ENCODE measurements at places on chromosomes 6 and 20.

DNA sequence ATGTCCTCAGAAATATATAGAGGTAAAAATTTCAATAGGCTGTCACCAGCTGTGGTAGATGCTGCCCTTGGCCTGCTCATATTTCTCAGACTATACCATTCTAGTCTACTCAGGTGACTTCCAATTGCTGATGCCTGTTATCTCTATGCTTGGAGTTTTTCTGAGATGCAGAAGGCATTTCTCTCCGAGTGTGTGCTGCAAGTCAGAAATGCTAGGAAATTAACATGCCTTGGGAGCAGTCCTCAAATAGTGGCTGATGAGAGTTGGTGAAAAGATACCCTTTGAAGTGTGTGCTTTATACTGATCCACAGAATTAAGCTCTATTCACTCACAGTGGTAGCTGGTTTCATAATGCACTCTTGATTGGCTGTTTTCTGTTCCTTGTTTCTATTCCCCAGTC is 43.2 kb upstream of the PKIB start:
- DNase-seq, result no peak

- DNase-seq, result no peak
Measured at GRCh38 chr20:24665741-24666191, 196.3 kb downstream of the SYNDIG1 start.

- no peak for DNase-seq
Measured at GRCh38 chr6:158705386-158706126, 55.7 kb downstream of the SYTL3 start.

DNA sequence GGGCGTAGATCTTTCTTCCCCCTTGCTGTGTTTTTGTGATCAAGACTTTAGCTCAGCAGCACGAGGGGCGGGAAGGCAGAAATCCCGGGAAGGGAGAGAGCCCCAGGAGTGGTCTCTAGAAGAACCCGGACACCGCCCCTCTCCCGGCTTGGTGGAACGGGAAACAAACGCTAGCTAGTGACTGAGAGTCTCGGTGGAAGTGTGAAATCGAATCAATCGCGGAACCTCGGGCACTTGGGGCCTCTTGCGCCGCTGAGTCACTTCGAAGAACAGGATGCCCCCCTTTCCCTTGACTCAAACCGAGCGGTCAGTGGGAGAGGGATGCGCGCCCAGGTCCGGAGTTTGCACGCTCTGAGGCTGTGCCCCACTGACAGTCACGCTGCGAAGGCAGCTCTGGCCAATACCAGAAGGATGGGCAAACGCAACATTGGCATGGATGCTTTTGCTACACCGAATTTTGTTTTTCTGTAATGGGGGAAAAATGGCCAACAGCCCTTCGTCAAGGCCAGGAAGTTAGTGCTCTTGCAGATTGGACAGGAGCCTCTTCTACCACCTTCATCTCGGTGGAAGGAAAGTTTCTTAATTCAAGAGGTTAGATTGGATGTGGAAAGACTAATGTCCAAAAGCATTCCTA is 1.6 kb upstream of the OLIG3 start:
- no peak for DNase-seq

DNA sequence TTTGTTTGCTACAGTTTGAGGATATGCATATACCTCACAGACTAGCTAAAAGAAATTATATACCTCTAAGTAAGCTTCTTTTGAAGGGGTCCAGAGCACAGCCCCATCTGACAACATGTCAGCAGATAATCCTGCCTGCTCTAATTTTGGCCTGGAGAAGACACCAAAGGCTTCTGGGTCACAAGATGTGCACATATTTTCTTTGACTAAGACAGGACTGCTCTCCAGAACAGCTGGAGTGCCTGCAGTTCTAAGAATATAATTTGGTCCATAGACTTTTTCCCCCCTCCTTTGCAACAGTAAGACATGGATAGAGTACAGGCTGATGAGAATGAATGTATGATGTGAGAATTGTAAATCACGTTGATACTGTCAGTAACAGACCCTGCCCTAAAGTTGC is 107.9 kb upstream of the KCNK16 start:
- DNase-seq, result no peak

DNA sequence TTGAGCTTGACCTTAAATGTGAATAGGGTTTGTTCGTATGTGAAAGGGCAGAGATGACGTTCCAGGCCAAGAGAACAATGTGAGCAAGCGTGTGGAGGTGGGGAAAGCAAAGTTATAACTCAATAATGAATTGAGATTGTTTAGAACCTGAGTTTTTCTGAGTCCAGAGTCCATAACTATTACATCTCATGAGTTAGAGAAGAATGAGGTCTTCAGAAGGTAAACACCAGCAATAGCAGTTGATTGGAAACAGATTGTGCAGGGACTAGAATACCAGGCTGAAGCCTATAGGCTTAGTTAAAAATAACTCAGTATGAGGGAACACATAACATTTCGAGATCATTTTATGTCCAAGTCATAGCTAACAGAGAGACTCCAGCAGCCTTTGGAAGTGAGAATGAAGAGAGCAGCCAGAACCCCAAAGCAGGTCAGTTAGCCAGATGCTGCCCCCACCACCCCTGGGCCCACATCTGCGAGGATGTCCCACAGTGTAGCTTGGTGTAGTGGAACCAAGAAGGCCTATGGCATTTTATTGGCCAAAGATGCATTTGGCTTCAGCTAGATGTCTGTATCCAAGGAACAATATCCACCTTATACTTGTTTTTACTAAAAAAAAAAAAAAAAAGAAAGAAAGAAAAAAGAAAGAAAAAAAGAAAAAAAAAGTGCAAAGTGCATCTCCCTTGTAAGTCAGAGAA is 121.7 kb downstream of the TNFRSF21 start:
- DNase-seq, result no peak

DNA sequence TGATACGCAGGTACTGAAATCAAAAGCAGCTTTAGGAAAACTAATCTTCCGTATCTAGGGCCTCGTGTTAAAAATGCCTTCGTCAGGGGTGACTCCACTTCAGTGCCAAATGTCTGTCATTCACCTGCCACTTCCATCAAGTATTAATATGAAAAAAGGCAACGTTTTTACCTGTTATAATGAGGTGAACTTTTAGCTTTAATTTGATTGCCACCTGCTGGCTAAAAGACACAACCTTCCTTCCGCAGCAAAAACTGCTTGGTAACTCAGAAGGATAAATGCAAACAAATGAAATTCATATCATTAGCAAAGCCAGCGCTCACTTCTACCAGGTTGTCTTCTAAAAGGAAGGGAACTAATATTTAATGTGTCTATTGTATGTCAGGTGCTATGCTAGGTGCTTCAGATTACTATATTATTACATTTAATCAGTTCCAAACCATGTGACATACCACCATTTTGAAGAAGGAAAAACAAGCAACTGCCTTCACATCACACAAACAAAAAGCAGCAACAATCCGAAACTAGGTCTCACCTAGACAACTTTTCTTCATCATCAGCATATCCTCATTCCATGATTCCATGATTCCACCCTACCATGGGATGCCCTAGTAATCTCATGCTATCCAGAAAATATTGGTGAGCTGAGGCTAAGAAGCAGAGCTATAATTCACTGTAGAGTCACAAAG is 20.6 kb upstream of the ARHGAP18 start:
- peak; percentile 36 for DNase-seq

DNA sequence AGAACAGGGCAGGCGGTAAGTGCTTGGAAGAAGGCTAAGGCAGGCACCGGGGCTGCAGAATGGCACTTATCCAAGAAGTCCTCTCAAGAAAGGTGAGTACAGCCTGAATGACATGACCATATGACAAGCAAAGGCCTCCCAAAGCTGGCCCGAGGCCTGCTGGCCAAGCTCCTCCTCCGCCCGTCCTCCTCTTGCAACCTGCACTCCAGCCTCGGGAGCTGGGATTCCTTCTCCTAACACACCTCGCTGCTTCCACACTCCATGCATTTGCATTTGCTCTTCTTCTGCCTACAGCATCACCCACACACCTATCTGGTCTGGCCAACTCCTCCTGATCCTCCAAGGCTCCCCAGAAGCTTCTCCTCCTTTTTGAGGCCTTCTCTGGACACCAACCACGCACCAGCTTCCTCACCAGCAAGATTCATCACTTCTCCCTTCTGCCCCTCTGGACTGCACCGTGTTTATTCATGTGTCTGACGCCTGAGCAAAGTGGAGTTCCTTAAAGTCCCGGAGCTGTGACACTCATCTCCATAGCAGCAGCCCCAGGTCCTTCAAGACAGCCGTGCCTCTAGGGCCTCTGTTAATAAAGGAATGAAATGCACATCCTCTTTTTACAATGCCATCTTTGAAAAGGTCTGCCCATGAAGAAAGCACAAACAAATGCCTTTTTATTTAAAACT is 32.3 kb downstream of the CNKSR3 start:
- no peak for DNase-seq

GRCh38 chr6:44356487-44356886 is 14.0 kb downstream of the SPATS1 start:
- no peak for DNase-seq

DNA sequence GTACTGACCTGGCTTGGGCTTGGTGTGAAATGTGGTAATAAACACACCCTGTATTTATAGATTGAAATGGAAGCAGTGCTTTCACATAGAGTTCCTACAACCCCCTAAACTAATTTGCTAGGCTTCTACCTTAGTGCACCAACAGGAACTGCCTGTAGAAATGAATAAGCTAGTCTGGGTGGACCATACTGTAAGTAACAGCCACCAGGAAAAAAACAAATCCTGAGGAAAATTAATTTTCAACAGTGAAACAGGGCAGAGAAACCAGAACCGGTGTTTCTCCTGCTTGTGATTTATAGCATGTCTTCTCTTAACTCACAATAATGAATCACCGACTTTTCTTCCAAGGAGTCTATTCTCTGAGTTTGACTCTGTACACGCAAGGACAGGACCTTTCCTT is 184.8 kb upstream of the HDAC2 start:
- no peak for DNase-seq

- DNase-seq, result no peak
Measured at GRCh38 chr20:36107881-36108280, 46.7 kb upstream of the EPB41L1 start.

DNA sequence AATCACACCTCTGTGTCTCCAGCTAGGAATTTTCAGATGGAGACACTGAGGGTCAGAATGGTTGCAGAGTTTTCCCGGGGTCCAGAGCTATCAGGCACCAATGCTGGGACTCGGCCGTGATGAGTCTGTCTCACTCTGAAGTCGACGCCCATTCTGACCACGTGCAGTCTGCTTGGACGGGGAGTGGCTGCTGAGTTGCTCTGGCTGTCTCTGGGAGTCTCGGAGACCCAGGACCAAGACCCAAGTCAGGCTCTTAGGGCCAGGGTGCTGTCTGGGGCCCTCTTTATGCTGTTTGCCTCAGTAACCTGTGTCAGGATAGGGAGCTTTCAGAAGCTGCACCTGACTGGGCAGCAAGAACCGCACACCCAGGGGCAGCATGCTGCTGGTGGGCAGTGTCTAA is 4.6 kb downstream of the IP6K3 start:
- no peak for DNase-seq

- DNase-seq, result peak; percentile 87
Measured at GRCh38 chr6:159929819-159930218, 39.0 kb downstream of the MAS1 start.

- no peak for DNase-seq
Measured at GRCh38 chr6:24768361-24768760, 6.4 kb upstream of the GMNN start.

- peak; percentile 89 for DNase-seq
Measured at GRCh38 chr6:4281341-4282293, 146.2 kb upstream of the ECI2 start.

DNA sequence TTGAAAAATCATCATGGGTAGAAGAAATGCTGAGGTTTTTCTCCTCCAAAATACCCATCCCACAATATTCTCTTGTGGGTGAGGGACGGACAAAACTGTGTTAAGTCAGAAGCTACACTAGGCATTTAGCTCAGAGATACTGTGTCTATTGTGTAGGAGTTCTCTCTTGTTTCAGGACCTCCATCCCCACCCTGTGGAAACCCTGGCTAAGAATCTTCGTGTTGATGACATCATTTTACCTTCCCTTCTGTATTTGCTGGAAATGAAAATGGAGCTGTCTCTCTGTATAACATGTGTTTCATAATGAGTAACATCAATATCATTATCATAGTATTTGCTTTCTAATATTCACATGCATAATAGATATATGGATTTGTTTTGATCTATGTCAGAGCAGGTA is 1193.0 kb upstream of the CITED2 start:
- no peak for DNase-seq

DNA sequence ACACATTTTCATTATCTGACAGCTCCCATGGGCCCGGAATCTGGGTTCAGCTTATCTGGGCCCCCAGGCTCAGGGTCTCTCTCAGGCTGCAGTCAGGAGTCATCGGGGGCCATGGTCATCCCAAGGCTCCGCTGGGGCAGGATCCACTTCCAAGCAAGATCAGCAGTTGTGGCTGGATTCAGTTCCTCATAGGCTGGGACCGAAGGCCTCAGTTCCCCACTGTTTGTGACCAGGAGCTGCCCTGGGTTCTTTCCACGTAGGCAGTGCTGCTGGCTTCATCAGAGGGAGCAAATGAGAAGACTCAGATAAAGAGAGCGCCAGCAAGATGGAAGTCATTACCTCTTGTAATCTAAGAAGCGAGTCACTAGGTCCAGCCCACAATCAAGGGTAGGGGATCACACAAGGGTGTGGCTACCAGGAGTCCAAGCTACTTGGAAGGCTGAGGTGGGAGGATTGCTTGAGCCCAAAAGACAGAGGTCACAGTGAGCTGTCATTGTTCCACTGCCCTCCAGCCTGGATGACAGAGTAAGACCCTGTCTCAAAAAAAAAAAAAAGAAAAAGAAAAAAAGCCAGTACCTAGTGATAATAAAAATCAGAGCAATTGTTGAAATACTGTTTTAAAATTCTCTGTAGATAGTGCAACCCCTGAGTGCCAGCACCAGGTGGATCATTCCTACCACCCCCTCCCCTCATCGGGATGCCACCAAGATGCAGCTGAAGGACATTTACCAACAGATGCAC is 162.7 kb downstream of the NFATC2 start:
- no peak for DNase-seq

GRCh38 chr6:166379103-166379586 is 3.6 kb downstream of the MPC1 start:
- DNase-seq, result no peak

DNA sequence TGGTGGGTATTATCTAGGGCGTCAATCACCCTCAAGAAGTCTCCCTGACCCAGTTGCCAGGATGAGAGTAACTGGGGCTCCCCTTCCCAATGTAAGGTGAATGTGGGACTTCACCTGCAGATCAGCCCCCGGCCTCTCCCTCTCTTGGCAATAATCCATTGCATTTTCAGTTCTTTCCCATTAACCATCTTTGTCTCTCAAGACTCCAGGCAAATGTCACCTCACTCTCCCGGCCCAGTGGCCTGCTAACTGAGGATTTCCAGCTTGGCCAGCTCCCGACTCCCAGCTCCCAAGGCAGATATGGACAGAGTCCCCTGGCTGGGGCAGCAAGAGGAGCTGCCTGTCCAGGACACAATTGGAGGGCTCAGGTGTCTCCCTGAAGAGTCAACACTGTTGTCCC is 7.3 kb downstream of the ETV7 start:
- no peak for DNase-seq

DNA sequence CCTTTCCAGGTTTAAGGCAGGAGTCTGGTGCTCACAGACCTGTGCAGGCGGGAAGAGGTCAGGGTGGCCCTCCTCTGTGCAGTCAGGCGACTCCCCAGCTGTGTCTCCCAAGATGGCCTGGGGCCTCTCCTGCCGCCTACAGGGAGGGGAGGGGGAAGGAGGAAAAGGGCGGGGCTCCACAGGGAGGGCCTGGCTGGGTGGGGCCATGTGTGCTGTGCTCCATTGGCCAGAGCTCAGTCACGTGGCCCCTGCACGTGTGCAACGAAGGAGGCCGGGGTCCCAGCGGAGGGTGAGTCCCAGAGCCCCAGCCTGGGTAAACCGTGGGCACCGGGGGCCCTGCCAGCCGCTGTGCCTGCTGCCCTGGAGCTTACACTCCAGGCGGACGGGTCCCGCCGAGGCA is 211.6 kb downstream of the ZDHHC14 start:
- no peak for DNase-seq
